Foreskin fibroblast (primary cell): ENCODE measurements at places on chromosomes 16 and 17.

- no peak for DNase-seq
These were observed 14.5 kb downstream of the CD2BP2 start for GRCh38 chr16:30340621-30341020.

- DNase-seq: no peak
These were observed 1.9 kb downstream of the CEMP1 start for GRCh38 chr16:2529061-2529931.

DNA sequence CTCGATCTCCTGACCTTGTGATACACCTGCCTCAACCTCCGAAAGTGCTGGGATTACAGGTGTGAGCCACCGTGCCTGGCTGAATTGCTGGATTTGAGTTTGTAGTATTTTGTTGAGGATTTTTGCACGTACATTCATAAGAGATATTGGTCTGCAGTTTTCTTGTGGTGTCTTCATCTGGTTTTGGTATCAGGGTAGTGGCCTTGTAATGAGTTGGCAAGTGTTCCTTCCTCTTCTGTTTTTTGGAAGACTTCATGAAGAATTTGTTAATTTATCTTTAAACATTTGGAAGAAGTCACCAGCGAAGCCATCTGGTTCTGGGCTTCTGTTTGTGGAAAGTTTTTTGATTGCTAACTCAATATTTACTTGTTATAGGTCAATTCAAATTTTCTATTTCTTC lies 26.9 kb downstream of the SPNS3 start:
- DNase-seq: no peak

DNA sequence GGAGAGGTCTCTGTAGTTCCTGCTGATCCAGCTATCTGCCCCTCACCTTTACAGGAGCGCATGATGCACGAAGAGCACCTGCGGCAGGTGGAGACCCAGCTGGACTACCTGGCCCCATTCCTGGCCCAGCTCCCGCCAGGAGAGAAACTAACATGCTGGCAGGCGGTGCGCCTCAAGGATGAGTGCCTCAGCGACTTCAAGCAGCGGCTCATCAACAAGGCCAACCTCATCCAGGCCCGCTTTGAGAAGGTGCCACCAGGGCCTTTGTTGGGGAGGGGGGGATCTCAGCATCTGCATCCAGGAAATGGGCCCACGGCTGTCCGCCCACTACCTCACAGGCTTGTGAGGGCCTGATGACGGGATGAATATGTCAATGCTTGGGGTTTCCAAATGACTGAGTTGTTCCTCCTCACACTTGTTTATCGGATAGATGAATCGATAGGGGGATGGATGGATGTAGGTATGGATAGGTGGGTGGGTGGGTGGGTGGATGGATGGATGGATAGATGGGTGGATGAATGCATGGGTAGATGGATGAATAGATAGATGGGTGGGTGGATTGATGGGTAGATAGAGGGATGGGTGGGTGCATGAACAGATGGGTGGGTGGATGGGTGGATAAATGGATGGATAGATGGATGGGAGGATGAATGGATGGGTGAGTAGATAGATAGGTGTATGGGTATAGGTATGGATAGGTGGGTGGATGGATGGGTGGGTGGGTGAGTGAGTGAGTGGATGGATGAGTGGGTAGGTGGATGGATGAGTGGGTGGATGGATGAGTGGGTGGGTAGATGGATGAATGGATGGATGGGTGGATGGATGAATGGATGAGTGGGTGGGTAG lies 7.0 kb upstream of the KATNB1 start:
- no peak for DNase-seq

- no peak for DNase-seq
These were observed 56.8 kb downstream of the SLC47A1 start for GRCh38 chr17:19590451-19590850.

GRCh38 chr16:11229906-11230305 lies 26.1 kb downstream of the SOCS1 start:
- no peak for DNase-seq

DNA sequence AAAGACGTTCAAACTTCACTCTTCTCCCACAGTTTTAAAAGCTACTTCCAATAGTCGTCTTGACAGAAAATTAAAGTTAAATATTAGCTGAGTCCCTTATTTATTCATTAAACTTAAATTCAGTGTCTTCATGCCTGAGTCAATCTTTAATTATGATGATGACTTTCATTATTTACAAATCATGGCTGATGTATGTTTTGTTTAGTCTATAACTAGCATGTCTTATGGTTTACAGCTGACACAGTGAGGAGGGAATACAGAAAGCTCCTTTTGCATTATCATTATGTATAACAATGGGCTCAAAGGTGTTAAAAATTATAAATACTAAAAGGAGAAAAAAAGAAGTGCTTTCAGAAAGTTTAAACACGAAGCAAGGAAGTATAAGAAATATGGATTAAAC lies 1333.1 kb downstream of the CDH8 start:
- no peak for DNase-seq

DNA sequence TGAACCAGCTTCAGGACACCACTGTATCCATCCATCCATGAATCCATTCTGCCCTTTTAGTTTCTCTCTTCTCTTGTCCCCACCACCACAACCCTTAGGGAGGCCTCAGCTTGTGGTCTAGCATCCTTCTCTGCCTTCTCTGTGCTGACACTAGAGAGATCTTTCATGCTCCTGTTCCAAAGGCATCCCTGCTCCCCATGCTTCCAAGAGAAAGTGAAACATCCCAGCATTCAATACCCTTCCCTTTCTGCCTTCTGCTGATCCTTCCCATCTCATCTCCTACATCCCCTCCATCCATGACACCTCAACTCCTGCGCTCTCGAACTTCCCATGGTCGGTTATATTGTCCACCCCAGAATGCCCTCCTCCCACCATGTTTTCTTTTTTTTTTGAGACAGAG lies 10.0 kb downstream of the RAPGEFL1 start:
- DNase-seq: no peak

- no peak for DNase-seq
These were observed 606.0 kb upstream of the RBFOX1 start for GRCh38 chr16:6726621-6727020.

- no peak for DNase-seq
These were observed 27.1 kb downstream of the ZNF652 start for GRCh38 chr17:49334744-49335512.

DNA sequence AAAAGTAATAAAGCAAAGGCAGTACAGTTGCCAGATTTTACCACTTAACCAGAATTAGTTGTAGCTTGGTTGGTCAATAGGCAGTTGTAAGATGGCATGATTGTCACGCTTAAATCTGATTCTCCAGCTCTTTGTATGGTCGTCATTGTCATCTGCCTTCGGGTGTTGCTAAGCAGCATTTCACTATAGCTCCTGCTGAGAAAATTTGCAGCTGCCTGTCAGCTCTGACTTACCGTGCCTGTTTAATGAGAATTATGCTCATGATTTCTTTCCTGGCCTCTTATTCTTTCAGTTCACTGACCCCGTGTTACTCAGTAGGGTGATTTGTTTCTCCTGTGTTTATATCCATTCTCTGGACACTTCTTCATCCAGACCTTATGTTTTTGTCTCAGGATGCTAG lies 66.7 kb downstream of the TANGO6 start:
- no peak for DNase-seq

- no peak for DNase-seq
These were observed 9.1 kb upstream of the CHMP6 start for GRCh38 chr17:80982426-80982974.

DNA sequence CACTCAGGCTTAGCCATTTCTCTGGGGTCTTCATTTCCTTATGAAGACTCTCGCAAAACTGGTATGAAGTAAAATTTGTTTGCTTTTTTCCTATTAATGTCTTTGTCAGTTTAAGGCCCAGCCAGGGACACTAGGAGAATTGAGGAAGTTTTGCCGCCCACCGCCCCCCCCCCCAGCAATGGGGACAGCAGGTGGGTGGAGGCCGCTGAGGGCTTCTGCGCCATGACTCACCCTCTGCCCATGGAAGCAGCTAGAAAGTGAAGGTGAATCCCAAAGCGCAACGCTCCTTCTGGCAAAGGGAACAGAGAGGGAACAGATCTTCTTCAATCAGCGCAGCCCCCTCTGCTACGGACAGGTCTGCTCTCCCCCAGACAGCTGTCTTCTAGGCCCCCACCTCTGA lies 49.7 kb downstream of the MARF1 start:
- no peak for DNase-seq
